ENCODE measurements at places on chromosomes 5 and 9. TPM values are rescaled to one million over a fixed set of nuclear protein-coding genes. Genes with fewer than 3 reads are reported as not detected.

DNA sequence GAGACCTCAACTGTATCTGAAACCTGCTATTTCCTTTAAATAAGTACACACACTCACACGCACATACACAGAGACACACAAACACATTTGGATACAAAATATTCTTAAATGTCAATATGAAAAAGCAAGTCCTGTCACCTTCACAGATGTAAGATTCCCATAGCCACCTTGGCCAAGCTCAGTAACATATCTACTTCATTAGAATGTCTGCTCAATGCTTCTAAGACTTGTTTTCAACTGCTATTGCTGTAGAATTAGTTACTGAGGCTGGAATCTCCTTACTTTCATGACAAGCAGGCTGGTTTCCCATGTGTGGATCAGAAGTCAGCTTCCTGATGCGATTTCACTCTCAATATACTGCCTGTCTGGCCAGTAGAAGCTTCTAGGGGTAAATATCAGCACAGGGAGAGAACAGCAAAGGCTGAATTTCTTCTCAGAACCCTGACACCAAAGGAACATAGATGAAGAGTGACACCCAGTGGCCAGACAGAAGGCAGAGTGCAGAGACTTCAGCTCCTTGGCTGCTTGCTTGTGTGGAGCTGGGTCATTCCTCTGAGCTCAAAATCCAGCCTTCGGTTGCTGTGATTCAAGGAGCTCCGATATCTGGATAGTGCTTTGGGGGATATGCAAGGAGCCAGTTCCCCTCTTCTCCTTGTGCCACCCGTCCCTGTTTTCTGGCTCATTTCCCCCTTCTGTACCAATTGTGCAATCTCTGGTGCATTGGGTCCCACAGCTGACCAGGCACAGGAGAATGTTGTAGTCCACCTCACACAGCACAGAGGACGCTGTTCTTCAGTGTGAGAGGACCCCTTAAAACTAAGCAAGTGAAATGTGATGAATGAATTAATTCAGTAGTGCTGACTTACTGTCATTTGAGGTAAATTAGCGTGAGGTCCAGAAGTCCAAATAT lies 26.6 kb upstream of the ABLIM3 start:
- peak; percentile 79 for DNase-seq
- peaks cover 10% of the 10 kb centered on the region for H3K4me1 ChIP-seq
- H3K27me3 ChIP-seq = no peaks in the 10 kb centered on the region
- no peak overlapping the region for H3K4me3 ChIP-seq

The ADAMTSL2 gene
- 4.2 TPM for total RNA-seq

The DOK3 gene
- total RNA-seq = 5.4 TPM

The SNCAIP gene
- total RNA-seq = 2.6 TPM

- H3K36me3 ChIP-seq = no peaks in the 10 kb centered on the region
- H3K27me3 ChIP-seq = no peaks in the 10 kb centered on the region
- no peak overlapping the region for H3K4me3 ChIP-seq
- no peak overlapping the region for H3K27ac ChIP-seq
Measured at GRCh38 chr5:78886341-78887230, 98.5 kb downstream of the ARSB start.

The WWC1 gene
- 49.4 TPM for total RNA-seq

The ANKDD1B gene
- total RNA-seq = not detected

The TAF1L gene
- not detected for total RNA-seq

DNA sequence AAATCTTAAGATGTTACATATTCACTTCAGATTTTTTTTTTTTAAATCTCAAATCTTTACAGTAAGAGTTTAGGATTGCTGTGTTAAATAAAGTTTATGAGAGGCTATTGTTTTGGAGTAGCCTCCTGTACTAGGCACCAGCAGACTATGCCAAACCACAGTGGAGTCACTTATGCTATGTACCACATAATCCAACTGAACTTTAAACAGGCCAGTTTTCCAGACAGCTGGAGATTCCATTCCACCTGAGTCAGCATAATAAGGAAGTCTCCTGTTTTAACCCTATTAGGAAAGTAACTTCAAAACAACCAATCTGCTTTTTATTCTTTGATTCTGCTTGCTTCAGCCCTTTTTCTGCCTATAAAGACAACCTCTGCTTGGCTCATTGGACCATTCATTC lies 205.2 kb downstream of the CSNK1G3 start:
- no peaks in the 10 kb centered on the region for H3K27me3 ChIP-seq
- H3K4me3 ChIP-seq = no peak overlapping the region
- no peak overlapping the region for H3K27ac ChIP-seq
- no peaks in the 10 kb centered on the region for H3K36me3 ChIP-seq
- no peak for DNase-seq

DNA sequence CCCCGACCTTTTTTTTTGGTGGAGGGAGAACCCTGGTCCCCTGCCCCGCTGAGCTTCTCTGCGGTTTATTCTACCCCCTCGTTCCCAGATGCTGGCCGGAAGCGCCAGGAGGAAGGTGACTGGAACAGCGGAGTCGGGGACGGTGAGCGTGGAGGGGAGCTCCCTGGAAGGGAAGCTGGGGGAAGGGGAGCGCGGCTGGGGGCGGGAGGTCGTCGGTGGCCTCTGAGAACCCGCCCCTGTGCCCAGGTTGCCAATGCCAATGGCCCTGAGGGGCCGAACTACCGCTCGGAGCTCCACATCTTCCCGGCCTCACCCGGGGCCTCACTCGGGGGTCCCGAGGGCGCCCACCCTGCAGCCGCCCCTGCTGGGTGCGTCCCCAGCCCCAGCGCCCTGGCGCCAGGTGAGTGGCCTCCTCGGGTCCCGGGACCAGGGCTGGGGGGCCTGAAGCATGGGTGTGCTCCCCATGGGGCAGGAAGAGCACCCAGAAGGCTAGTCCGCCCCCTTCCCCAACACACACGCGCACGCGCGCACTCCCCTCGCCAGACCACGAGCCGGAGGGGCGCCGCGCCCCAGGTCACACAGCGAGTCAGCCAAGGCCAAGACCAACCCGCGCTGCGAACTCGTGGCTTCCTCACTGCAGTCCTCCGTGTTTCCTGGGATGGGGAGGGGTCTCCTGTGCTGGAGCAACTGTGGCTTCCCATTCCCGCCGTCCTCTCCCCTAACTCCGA lies 10.6 kb downstream of the MYOZ3 start:
- no peaks in the 10 kb centered on the region for H3K36me3 ChIP-seq
- H3K27me3 ChIP-seq = no peaks in the 10 kb centered on the region
- DNase-seq = no peak

DNA sequence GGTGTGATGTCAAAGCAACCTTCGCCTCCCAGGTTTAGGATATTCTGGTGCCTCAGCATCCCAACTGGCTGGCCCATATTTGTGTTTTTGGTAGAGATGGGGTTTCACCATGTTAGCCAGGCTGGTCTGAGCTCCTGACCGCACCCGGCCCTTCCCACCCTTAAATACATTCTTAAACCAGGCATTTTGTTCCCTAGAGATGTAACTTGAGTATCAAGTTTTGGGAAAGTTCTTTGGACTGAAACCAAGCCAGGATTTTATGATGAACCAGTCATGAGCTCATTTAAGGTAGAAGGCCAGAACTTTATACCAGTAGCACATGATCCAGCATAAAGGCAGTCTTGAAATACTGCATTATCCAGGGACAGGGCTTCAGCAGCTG lies 3.5 kb downstream of the RPL7A start:
- no peak for DNase-seq
- no peak overlapping the region for H3K27ac ChIP-seq
- peaks cover 37% of the 10 kb centered on the region for H3K4me1 ChIP-seq
- H3K4me3 ChIP-seq = no peak overlapping the region

DNA sequence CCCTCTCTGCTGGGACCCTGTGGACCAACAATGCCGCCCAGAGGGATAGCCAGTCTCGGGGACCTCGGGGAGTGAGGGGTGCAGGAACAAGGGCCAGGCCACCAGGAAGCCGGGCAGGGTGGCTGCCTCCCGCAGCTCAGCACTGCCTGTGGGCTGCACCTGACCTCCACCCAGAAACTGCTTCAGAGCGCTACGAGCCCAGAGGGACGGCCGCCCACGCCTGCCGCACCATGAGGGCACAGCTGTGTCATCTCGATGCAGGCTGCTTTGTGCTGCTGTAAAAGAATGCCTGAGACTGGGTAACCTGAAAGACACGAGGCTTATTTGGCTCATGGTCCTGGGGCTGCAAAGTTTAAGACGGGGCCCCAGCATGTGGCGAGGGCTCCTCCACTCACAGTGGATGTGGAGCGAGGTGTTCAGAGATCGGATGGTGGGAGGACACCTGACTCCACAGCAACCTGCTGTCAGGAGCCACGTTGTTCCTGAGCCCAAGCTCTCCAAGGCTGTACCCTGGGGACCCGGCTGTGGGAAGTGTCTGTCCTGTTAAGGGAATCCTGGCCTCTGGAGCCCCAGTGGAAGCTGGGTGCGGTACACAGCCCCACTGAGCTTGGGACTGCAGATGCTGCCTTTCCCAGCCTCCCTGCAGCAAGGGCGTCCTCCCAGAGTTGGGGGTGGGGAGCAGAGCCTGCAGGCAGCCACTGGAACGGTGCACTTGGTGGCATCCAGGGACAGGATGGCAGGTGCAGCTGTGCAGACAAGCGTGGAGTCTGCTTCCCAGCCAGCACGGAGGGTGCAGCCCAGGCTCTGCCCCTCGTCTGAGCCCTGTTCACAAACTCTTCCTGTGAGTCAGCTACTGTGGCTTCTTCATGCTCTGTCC lies 11.8 kb upstream of the ZDHHC11 start:
- peak; percentile 76 for DNase-seq
- no peaks in the 10 kb centered on the region for H3K27me3 ChIP-seq
- no peak overlapping the region for H3K27ac ChIP-seq
- peaks cover 16% of the 10 kb centered on the region for H3K36me3 ChIP-seq
- H3K4me3 ChIP-seq = no peak overlapping the region

DNA sequence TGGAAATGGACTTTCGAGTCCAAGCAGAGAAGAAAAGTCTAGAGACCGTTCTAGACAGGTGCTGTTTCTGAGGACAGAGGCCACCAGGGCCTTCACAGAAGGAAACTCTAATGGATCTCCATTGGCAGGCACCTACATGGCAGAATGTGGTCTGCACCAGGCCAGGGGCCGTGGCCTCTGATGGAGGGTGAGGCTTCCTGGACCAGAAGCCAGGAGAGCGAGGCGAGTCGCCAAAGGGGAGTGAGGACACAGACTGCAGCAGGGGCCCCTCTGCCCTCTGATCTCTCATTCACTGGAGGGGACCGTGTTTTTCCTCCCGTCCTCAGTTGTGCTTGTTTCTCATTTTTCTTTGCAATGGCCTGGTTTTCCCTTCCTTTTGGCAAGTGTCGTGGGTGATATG lies 41.1 kb downstream of the ALG2 start:
- peaks cover 16% of the 10 kb centered on the region for H3K4me1 ChIP-seq
- H3K4me3 ChIP-seq = no peak overlapping the region
- H3K36me3 ChIP-seq = no peaks in the 10 kb centered on the region
- H3K27ac ChIP-seq = no peak overlapping the region
- H3K27me3 ChIP-seq = no peaks in the 10 kb centered on the region
- no peak for DNase-seq

DNA sequence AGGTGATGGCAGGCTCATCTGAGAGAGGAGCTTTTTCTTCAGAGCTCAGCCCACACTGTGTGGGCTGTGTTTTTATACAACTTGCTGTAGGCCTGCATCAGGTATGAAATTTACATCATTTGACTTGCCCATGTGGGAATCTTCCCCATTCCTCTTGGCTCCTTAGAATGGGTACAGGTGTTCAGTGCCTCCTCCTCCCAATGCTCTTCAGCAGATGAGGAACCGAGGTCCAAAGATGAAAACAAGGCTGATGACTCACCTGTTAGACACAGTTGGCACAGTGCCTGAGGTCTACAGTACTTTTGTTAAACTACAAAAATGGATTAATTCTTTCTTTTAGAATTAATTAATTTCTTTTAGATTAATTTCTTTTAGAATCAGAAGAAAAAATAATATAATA lies 20.8 kb downstream of the PAPPA start:
- no peak overlapping the region for H3K27ac ChIP-seq
- no peaks in the 10 kb centered on the region for H3K36me3 ChIP-seq
- peak; percentile 25 for DNase-seq
- H3K27me3 ChIP-seq = no peaks in the 10 kb centered on the region

GRCh38 chr5:6585939-6586646 lies 46.8 kb downstream of the NSUN2 start:
- peaks cover 9% of the 10 kb centered on the region for H3K4me1 ChIP-seq
- H3K27ac ChIP-seq = no peak overlapping the region
- H3K4me3 ChIP-seq = no peak overlapping the region
- no peaks in the 10 kb centered on the region for H3K36me3 ChIP-seq
- DNase-seq = no peak
- no peaks in the 10 kb centered on the region for H3K27me3 ChIP-seq

The PLCXD3 gene
- 1.6 TPM for total RNA-seq

GRCh38 chr5:96509721-96510350 lies 76.8 kb upstream of the PCSK1 start:
- DNase-seq = no peak
- no peak overlapping the region for H3K4me3 ChIP-seq
- H3K27me3 ChIP-seq = no peaks in the 10 kb centered on the region
- H3K36me3 ChIP-seq = no peaks in the 10 kb centered on the region
- no peaks in the 10 kb centered on the region for H3K4me1 ChIP-seq

GRCh38 chr5:30937070-30937469 lies 256.4 kb upstream of the CDH6 start:
- H3K4me1 ChIP-seq = no peaks in the 10 kb centered on the region
- no peak for DNase-seq
- H3K27me3 ChIP-seq = no peaks in the 10 kb centered on the region
- H3K36me3 ChIP-seq = no peaks in the 10 kb centered on the region
- no peak overlapping the region for H3K27ac ChIP-seq

DNA sequence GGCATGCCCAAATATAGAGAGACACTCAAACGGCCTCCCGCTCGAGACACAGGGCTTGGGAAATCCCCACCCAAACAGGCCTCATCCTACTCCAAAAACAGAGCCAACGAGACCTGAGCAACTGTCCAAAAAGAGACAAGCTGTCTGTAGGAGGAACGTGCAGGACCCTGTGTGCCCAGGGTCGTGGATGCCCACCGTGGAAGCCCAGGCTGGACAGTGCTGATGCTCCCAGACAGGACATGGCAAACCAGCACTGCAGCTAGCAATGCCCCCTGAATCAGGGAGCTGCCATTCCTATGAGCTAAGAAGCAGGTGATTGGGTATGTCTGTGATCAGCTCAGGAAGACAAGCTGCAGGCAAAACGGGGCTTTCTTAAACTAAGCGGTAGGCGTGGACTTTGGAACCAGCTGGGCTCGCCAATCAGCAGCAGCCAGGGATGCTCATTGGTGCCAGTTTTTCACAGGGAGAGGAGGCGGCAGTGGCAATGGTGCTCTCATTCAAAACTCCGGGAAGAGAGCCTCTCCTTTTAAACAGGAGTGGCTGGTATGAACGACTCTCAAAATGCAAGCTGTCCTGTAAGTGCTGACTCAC lies 113.1 kb upstream of the IRX2 start:
- H3K27me3 ChIP-seq = no peaks in the 10 kb centered on the region
- H3K36me3 ChIP-seq = no peaks in the 10 kb centered on the region
- no peak overlapping the region for H3K4me3 ChIP-seq
- H3K4me1 ChIP-seq = no peaks in the 10 kb centered on the region

The IGFBPL1 gene
- total RNA-seq = 3.3 TPM

The GRXCR2 gene
- total RNA-seq = not detected

The ZNF300 gene
- 7.9 TPM for total RNA-seq

All from body of pancreas (tissue), 4 donors.